CD4-positive, alpha-beta T cell treated with Interleukin-6 at 100 ng/mL for 8 hours (primary cell): ENCODE measurements at places on chromosomes 7 and 10.

DNA sequence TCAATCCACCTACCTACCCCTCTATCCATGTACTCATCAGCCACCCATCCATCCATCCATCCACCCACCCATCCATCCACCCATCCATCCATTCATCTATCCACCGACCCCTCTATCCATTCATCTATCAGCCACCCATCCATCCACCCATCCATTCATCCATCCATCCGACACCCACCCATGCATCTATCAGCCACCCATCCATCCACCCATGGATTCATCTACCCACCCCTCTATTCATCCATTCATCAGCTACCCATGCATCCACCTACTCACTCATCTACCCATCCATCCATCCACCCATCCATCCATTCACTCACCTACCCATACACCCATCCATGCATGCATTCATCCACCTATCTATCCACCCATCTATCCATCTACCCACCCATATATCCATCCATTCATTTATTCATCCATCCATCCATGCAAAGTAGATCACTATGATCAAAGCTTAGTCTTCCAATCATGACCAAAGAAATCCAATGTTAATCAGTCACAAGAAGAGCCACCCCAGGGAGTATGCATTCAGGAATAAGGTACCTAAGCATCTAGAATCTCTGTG is 27.7 kb upstream of the ZNF467 start:
- DNase-seq: no peak

DNA sequence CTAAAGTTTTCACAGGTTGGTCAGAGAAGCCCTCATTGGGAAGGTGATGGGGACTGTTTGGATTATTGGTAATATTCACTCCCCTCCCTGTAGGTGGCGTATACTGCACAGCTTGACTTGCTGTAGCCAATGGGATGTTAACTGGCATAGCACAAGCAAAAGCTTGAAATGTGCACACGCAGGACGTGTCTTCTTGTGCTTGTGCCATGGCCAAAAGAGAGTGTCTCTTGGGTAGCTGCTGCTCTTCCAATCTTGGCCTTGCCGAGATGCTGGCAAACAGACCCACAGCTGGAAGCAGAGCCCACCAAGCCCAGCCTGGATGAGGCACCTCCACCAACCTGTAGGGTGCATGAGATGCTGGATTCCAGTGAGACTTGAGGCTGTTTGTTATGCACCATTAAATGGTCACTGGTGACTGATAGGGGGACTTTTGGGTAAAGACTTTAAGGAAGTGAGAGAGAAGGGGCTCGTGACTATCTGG is 266.0 kb downstream of the GRID1 start:
- no peak for DNase-seq

GRCh38 chr7:98733036-98733435 is 116.0 kb downstream of the NPTX2 start:
- no peak for DNase-seq

- DNase-seq: no peak
Observed at GRCh38 chr10:108631332-108631731, 1292.0 kb downstream of the XPNPEP1 start.

DNA sequence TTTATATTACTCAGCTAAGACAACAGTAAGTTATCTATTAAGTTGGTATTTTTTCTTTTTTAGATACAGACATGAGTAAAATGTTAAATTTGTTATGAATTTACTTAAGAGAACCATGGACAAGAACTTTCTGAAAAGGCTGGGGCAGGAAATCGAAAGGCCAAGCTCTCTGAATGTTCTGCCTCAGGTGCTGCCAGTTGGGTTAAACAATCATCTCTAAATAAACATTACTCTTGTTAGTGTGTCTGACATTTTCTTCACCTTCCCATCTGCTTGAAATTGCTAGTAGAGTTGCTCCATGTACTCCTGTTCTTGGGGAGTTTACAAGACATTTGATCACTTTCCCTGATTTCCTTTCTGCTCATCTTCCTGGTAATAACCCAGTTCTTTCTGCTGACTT is 87.5 kb downstream of the ANKRD7 start:
- no peak for DNase-seq

GRCh38 chr7:127968547-127968946 is 62.7 kb downstream of the LRRC4 start:
- DNase-seq: no peak

DNA sequence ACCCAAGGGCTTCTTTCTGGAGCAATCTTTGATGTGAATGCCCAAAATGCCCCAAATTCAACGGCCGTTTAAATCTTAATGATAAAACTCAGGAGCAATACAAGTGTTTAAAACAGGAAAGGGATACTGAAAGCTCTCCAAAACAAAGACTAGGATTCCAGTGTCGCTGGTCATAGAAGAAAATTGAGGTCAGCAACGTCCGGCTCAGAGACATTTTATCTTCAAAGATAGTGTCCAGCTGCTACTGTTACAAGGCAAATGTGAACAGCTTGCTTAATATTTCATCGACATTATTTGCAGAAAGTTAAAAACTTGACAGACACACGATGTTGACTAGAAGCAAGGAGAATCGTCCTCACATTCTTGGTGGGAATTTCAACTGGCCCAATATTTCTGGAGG is 15.4 kb upstream of the CTBP2 start:
- DNase-seq: no peak

DNA sequence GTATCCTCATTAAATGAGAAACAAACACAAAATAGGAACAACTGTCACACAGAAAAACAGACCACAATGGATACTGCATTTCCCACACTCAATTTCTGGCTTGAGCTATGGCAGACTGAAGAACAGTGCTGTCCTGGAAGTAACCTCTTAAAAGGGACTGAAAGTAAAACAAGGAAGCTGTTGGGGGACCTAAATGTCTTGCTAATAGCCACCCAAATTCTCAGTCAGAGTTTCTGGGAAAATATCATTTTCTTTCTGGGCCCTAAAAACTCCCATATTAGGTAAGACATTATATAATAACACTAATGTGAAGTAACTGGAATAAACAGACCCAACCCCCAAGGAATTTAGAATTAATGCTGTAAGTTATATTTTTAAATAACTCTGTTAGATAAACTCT is 80.9 kb upstream of the TFEC start:
- DNase-seq: no peak

GRCh38 chr10:59812519-59813122 is 59.4 kb upstream of the MRLN start:
- DNase-seq: no peak

GRCh38 chr7:44541-44896 is 147.9 kb upstream of the FAM20C start:
- DNase-seq: no peak

- no peak for DNase-seq
Observed at GRCh38 chr7:105587909-105588635, 6.8 kb upstream of the EFCAB10 start.

DNA sequence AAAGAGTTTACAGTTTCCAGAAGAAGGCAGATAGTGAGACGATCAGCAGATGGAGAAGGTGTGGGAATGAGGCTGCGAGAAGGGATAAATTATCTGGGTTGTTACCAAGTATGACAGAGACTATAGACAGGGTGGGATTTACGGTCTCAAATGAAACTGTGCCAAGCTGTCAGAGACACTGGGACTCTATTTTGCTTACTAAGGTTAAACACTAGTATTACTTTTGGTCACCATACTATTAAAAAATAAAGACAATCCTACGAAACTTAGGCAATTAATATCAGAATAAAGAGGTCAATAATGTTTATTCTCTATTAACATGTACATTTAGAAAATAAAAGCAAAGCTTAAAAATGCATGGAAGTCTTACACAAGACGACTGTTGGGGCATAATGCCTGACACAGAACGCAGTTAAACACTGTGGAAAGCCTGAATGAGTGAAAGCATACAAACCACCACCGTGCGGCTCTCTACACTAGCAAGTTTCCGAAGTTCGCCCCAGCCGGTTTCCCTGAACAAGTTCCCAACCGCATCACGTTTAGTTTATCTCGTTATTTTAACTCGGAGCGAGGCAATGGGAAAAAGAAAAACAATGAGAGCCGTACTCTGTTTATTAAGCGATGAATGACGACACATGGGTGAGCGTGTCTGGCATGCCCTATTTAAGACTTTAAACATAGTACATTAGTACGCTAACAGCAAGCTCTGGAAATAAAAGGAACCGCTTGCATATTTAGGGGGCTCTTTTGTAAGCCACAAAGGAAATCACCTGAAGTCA is 909 bp upstream of the CC2D2B start:
- peak; percentile 21 for DNase-seq

- DNase-seq: no peak
Observed at GRCh38 chr10:46543466-46544377, 12.7 kb downstream of the GPRIN2 start.

DNA sequence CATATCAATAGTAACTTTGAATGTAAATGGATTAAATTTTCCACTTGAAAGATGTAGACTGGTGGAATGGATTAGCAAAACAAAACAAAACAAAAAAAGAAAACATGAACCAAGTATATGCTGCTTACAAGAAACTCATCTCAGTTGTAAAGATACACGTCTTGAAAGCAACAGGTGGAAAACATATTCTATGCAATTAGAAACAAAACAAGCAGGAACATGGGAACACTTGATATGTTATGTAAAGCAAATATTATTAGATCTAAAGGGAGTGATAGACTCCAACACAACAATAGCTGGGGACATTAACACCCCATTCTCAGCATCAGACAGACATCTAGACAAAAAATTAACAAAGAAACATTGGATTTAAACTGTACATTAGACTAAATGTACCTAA is 46.4 kb upstream of the CDK6 start:
- no peak for DNase-seq

DNA sequence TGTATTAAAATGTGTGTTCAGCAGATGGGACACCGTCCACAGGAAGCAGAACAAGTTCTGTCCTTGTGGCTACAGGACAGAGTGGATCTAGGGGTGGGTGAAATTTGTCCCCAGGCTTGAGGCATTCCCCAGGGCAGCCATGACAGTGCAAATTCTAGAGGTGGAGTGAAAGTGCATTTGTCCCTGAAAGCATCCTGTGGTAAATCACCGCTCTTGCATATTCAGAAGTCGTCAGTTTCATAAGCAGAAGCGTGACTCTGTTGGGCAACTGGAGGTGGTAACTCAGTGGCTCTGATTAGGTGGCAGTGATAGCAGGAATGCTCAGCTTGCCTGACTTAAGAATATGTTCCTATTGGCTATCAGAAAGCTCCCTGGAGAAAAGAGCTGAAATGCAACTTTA is 96.6 kb downstream of the SNX10 start:
- DNase-seq: no peak

GRCh38 chr10:22539579-22540298 is 174.6 kb downstream of the PIP4K2A start:
- no peak for DNase-seq

DNA sequence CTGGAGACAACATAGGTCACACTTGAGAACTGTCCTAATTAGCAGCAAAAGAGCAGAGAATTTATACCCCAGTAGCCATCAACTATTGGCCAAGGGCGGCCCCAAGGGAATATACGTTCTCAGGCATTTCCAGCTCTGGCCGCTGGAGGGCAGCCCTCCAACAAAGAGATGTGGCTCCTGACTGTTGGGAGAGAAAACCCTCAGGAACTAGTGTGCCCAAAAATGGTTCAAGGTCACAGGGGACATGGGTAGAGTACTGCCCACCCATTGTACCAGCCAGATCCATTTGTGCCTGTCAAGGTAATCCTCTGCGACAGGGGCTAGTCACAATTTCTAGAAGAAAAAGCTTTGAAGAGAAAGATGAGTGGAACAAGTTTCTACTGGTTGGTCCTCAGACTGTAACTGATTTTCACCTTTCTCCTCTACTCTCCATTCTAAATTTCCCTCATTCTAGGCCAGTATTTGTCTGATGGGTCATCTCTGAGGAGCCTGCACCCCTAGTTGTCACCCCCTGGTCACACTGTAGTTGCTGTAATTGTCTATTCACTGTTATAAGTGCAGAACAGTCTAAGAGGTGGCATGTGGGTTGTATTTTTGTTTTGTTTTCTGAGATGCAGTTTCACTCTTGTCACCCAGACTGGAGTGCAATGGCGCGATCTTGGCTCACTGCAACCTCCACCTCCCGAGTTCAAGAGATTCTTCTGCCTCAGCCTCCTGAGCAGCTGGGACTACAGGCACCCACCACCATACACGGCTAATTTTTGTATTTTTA is 14.7 kb upstream of the C7orf33 start:
- DNase-seq: peak; percentile 56

DNA sequence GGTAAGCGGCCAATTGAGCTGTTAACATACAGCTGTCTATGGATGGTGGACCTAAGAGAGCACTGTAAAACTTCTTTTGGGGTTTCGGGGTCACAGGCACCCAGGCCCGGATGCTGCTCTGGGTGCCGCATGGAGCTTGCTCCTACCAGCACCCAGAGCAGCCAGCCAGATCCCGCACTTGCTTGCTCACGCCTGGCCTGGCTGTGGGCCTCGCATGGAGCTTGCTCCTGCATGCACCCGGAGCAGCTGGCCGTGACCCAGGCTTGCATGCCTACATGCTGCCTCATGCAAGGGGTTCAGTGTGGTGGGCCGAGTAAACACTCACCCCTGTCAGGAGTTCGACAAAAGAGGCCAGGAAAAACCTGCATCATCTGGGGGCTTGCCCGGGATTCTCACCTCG is 896.9 kb downstream of the SORCS1 start:
- DNase-seq: no peak

DNA sequence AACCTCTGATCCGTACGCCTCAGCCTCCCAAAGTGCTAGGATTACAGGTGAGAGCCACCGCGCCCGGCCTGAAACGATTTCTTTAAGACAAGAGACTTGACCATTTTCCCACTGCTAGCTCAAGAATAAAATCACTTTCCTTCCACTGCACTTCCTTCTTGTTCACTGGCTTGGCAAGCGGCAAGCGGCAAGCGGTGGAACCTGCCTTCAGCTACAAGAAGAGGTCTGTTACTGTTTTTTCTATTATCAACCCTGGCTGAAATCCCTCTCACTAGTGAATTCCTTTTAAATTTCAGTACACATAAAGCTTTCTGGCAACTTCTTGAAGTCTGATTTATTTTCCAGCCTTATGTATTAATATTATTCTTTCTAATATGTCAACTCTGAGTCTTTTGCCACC is 12.8 kb upstream of the GNAT3 start:
- DNase-seq: no peak

DNA sequence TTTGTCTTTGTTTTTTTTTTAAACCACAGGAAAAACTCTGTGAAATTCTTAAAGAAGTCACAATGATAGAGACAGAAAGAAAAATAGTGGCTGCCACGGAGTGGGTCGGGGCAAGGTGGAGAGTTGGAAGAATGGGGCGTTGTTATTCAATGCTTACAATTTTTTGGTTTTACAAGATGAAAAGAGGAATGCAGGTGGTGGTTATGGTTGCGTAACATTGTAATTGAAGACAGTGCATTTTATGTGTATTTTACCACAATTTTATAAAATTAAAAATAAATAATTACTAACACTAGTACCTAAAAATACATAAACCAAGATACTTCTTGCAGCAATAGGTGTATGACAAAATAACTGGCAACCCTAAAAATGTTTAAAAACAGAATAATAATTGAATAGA is 76.9 kb upstream of the VOPP1 start:
- DNase-seq: no peak

- no peak for DNase-seq
Observed at GRCh38 chr10:42864575-42864974, 82.0 kb downstream of the BMS1 start.

GRCh38 chr7:105106473-105106872 is 92.5 kb downstream of the KMT2E start:
- no peak for DNase-seq
